Activated naive CD8-positive, alpha-beta T cell treated with anti-CD3 and anti-CD28 coated beads, Interleukin-2, amount 50 U/mL, for 24 hours (primary cell): ENCODE measurements at places on chromosomes 16 and 17.

DNA sequence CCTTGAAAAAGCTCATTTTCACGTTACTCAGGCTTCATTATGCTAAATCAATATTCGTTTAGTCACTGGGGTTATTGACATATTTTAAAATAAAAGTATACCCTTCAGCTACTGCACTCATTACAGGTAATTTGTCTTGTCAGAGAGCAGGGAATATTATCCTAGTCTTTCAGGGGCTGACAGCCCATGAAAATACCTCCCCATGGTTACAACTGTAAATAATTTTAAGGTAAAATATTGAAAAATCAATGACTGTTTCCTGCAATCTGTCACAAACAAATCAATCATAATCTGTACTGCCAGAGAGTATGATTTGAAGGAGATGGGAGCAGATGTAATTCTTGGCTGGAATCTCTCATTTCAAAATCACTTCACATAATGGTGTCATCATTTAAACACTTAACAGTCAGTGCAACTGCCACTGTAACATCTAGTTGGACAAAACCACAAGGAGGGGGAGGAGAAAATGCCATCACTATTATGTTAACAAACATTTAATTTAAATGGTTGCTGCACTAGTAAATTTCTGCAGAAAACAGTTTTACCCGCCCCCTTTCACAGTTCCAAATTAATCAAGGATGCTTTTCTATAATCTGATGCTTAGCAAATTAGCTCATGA, 9.3 kb upstream of the IRX5 start:
- no peak overlapping the region for H3K4me3 ChIP-seq
- no peaks in the 10 kb centered on the region for H3K4me1 ChIP-seq
- H3K36me3 ChIP-seq = no peaks in the 10 kb centered on the region
- H3K27me3 ChIP-seq = peaks cover 25% of the 10 kb centered on the region

- peaks cover 43% of the 10 kb centered on the region for H3K4me1 ChIP-seq
- H3K36me3 ChIP-seq = peaks cover 4% of the 10 kb centered on the region
- H3K4me3 ChIP-seq = no peak overlapping the region
These were observed 136.5 kb downstream of the SKAP1 start for GRCh38 chr17:48293319-48294019.

GRCh38 chr16:11698271-11698689, 30.0 kb downstream of the SNN start:
- DNase-seq = no peak
- H3K27me3 ChIP-seq = no peaks in the 10 kb centered on the region

GRCh38 chr16:31298958-31299357, 39.2 kb downstream of the ITGAM start:
- H3K27ac ChIP-seq = no peak overlapping the region
- no peaks in the 10 kb centered on the region for H3K36me3 ChIP-seq
- peaks cover 2% of the 10 kb centered on the region for H3K27me3 ChIP-seq
- no peak for DNase-seq

GRCh38 chr17:47895347-47895855, 635 bp upstream of the SP2 start:
- no peak for DNase-seq
- peak overlapping the region; percentile 96 for H3K4me3 ChIP-seq
- H3K4me1 ChIP-seq = peaks cover 37% of the 10 kb centered on the region
- H3K36me3 ChIP-seq = peaks cover 12% of the 10 kb centered on the region

DNA sequence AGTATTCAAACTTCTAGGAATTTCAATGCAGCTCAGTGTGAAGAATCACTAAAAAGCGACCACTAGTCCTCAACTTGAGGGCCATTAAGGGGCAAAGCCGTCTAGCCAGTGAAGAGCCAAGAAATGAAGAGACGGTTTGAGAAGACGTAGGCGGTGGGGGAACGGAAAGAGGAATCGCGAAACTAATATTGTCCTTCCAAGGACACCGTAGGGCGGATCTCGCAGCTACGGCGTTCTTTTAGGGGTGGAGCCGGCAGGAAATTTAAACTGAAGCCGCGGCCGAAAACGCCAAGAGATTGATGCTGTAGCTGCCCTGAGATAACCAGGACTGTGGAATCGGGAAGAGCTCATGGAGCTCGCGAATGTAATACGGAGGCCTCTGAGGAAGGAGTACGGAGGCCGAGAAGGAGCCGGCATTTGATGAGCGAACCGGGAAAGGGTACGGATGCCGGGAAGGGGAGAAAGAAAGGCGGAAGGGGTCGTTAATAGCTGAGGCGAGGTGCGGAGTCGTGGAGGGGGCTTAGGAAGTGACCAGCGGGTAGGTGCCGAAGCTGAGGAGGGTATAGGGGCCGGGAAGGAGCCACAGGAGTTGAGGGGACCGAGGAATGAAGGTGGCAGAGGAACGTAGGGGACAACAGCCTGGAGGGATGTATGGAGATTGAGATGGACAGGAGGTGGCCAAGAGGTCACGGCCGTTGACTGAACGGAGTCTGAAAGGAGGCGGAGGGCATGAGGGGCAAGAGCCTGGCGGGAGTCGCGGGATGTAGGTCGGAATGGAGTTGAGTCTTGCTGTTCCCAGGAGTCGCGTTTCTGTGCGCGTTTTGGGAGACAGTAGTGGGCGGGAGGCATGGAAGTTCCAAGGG, at the start of gene DBF4B:
Gene DBF4B (plus strand): TSS at position 265 of the 863 bp plus-strand sequence. CDS start 156 bp downstream, at position 421.
- peak; percentile 81 for DNase-seq
- H3K36me3 ChIP-seq = peaks cover 2% of the 10 kb centered on the region
- H3K4me1 ChIP-seq = peaks cover 3% of the 10 kb centered on the region
- H3K4me3 ChIP-seq = no peak within 1 kb of the TSS
- H3K27me3 ChIP-seq = no peaks in the 10 kb centered on the region

GRCh38 chr16:27972500-27972899, 91.0 kb downstream of the GSG1L start:
- H3K4me1 ChIP-seq = peaks cover 5% of the 10 kb centered on the region
- H3K27me3 ChIP-seq = peaks cover 17% of the 10 kb centered on the region
- no peak overlapping the region for H3K27ac ChIP-seq
- no peak overlapping the region for H3K4me3 ChIP-seq
- peak; percentile 42 for DNase-seq

- H3K36me3 ChIP-seq = peaks cover 5% of the 10 kb centered on the region
- no peak overlapping the region for H3K4me3 ChIP-seq
- no peak overlapping the region for H3K27ac ChIP-seq
- H3K27me3 ChIP-seq = no peaks in the 10 kb centered on the region
- peaks cover 2% of the 10 kb centered on the region for H3K4me1 ChIP-seq
- no peak for DNase-seq
These were observed 23.4 kb downstream of the WWOX start for GRCh38 chr16:78122774-78123315.

GRCh38 chr16:11350921-11351335, 5.7 kb downstream of the RMI2 start:
- DNase-seq = no peak
- peaks cover 55% of the 10 kb centered on the region for H3K4me1 ChIP-seq
- no peak overlapping the region for H3K4me3 ChIP-seq
- H3K36me3 ChIP-seq = peaks cover 21% of the 10 kb centered on the region
- H3K27me3 ChIP-seq = no peaks in the 10 kb centered on the region

- H3K4me3 ChIP-seq = no peak overlapping the region
These were observed 30.9 kb downstream of the SERPINF1 start for GRCh38 chr17:1792495-1793446.

- no peak for DNase-seq
- no peaks in the 10 kb centered on the region for H3K4me1 ChIP-seq
- no peaks in the 10 kb centered on the region for H3K27me3 ChIP-seq
- no peak overlapping the region for H3K4me3 ChIP-seq
- no peak overlapping the region for H3K27ac ChIP-seq
- H3K36me3 ChIP-seq = no peaks in the 10 kb centered on the region
These were observed 7.2 kb upstream of the DUS1L start for GRCh38 chr17:82072827-82073226.

- peaks cover 7% of the 10 kb centered on the region for H3K27me3 ChIP-seq
- no peak for DNase-seq
- H3K4me3 ChIP-seq = no peak overlapping the region
- no peak overlapping the region for H3K27ac ChIP-seq
These were observed 134.0 kb downstream of the IRX3 start for GRCh38 chr16:54152362-54153239.

GRCh38 chr16:30949650-30950515, 1.0 kb downstream of the ORAI3 start:
- peak; percentile 64 for DNase-seq
- peaks cover 15% of the 10 kb centered on the region for H3K4me1 ChIP-seq
- H3K27me3 ChIP-seq = no peaks in the 10 kb centered on the region
- H3K4me3 ChIP-seq = peak overlapping the region; percentile 82

DNA sequence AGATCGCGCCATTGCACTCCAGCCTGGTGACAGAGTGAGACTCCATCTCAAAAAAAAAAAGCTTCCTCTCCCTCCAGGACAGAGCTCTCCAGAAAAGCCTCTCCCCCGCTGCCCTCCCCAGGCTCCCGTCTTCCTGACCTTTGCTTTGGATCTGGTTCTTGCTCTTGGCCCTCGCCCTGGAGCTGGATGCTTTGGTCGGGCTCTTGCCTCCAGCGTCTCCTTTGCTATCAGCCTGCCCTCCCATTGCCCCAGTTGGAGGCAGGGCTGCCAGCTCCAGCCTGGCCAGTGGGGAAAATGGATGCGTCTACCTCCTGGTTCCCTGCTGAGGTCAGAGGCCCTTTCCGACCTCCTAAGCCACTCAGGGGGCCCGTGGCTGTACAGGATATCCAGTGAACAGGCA, 35.9 kb downstream of the TRARG1 start:
- peaks cover 11% of the 10 kb centered on the region for H3K27me3 ChIP-seq
- H3K27ac ChIP-seq = no peak overlapping the region
- H3K4me3 ChIP-seq = no peak overlapping the region
- no peaks in the 10 kb centered on the region for H3K36me3 ChIP-seq
- no peak for DNase-seq

DNA sequence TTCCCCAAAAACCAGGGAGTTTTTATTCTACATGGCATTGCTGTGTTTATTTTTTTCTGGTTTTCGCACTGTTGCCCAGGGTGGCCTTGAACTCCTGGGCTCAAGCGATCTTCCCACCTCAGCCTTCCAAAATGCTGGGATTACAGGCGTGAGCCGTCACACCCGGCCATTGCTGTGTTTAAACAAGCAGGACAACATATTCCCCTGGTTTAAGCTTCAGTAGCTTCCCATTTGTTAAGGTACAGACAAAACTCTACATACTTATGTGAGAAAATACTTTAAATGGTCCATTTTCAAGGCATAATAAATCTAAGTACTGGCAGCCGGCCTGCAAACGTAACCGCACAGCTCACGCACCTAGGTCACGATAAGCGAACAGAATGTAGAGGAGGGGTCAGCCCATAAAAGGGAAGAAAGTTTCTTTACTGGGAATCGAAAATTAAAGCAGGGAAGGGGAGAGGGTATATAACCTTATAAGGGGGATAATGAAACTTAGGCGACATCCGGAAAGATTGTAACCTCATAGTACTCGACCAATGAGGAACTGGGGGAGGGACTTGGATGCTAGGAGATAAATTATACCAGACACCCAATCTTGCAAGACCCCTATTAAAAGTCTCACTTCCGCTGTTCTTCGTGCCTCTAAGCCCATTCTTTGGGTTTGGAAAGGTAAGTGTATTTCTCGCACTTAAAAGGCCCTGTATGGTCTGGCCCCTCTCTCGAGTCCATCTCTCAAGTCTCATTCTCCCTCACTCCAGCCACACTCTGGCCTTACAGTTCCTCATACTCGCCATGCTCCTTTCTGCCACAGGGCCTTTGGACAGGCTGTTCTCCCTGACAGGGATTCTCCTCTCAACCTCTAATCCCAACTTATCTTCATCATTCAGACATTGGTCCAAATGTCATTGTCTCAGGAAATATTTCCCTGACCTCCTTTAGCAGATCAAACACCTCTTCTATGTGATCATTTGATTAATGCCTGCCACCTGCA, 59.2 kb downstream of the TEX14 start:
- no peak for DNase-seq
- H3K4me3 ChIP-seq = no peak overlapping the region
- no peaks in the 10 kb centered on the region for H3K4me1 ChIP-seq
- no peaks in the 10 kb centered on the region for H3K36me3 ChIP-seq
- H3K27ac ChIP-seq = no peak overlapping the region

GRCh38 chr16:10202649-10203048, 20.4 kb upstream of the GRIN2A start:
- H3K36me3 ChIP-seq = no peaks in the 10 kb centered on the region
- no peak overlapping the region for H3K27ac ChIP-seq
- peaks cover 2% of the 10 kb centered on the region for H3K4me1 ChIP-seq
- no peak overlapping the region for H3K4me3 ChIP-seq
- H3K27me3 ChIP-seq = peaks cover 2% of the 10 kb centered on the region

- peaks cover 5% of the 10 kb centered on the region for H3K36me3 ChIP-seq
- H3K4me1 ChIP-seq = peaks cover 60% of the 10 kb centered on the region
- DNase-seq = peak; percentile 80
- no peaks in the 10 kb centered on the region for H3K27me3 ChIP-seq
These were observed 26.4 kb upstream of the SLC7A5 start for GRCh38 chr16:87895641-87896141.
